ENCODE measurements at places on chromosomes 6 and 20. TPM values are rescaled to one million over a fixed set of nuclear protein-coding genes. Genes with fewer than 3 reads are reported as not detected.

GRCh38 chr6:46290421-46291274, 119.9 kb upstream of the ENPP5 start:
- DNase-seq, result no peak

DNA sequence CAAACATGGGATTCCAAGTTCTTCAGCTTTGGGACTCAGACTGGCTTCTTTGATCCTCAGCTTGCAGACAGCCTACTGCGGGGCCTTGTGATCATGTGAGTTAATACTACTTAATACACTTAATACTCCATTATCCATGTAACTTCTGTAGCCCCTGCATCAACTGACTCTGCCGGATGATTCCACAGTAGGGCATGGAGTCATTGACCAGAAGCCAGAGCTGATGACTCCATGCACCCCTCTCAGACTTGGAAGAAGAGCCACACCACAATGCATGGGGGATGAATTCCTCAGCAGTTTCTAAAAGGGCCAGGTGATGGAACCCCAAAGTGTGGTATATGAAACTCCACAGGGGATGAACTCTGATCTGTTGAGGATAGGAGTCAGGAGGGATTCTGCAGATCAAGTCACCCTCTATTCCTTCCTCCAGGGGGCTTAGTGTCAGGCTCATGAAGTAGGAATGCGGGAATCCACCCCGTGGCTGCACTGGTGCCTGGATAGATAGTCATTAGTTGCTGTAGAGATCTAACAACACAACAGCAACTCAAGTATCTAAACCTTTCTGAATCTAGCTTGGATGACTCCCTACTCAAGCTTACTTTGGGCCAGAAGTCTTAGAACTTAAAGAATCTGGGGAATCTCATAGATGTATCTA, 70.2 kb downstream of the GPR6 start:
- no peak for DNase-seq

DNA sequence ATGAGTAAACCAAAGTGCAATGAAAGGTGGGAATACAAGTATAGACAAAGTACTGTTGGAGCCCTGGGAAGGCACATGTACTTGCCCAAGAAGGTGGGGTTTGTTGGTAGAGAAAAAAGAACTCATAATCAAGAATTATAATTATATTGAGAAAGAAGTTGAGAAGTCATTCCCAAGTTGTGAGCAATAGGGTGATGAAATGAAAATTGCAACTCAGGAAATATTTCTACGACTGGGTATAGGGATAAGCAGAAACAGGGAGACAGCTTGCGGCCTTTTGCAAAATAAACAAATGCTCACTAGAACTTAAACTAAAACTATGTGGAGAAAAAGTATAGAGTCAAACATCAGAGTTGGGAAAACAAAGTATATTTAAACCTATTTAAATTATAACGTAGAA, 250.7 kb upstream of the FAM83B start:
- no peak for DNase-seq

- DNase-seq, result no peak
Measured at GRCh38 chr20:41408156-41408794, 41.7 kb upstream of the EMILIN3 start.

GRCh38 chr6:14816116-14816859, 429.6 kb upstream of the JARID2 start:
- DNase-seq, result no peak

DNA sequence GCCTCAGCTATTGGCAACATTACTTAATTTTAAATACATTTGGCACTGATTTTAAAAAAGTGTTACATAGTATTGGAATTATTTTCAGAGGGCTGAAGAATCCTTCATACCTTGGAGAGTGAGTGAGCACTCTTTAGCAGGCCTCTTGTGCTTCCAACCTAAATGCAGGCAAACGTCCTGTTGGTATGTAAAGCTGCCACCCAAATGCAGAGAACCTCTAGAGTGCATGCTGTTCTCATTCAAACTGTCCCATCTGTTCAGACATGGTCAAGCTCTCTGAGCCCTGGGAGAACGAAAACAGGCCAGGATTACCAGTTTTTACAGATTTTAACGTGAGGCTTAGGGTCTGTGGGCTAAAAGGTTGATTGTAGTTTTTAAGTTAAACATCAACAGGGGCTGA, 378.0 kb upstream of the FLRT3 start:
- no peak for DNase-seq

- no peak for DNase-seq
Measured at GRCh38 chr20:25297141-25297905, 49.4 kb downstream of the PYGB start.

- no peak for DNase-seq
Measured at GRCh38 chr6:45951321-45952167, 64.1 kb downstream of the CLIC5 start.

- no peak for DNase-seq
Measured at GRCh38 chr20:21228511-21228910, 74.6 kb upstream of the XRN2 start.

DNA sequence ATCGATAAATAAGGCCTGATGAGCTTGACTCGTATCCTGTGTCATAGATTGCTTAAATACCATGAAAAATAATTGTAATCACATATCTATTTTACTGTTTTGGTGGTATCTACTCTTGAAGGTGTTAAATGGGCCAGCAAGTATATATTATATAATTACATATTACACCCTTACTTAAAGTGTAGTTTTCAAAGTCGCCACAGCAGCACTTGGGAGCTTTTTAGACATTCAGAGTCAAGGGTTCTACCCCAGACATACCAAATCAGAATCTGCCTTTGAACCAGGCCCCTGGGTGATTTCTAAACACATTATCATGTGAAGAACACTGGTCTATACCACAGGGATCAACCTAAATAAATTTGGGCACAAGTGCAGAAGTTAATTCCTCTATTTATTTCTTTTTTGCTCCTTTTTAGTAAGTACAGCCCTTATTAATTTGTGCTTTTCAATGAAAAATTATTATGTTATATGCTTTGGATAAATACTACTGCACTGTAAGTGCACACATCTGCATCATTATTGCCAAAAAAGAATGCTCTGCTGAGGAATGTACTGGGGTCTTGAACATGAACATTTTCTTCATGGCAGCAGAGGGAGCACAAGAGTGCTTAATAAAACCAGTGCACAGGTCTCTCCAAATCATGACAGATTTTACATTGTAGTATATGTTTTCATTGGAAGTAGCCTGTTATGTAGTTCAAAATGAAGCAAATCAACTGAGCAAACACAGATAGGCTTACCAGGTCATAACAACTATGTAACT, 3.1 kb upstream of the ATXN1 start:
- DNase-seq, result no peak

DNA sequence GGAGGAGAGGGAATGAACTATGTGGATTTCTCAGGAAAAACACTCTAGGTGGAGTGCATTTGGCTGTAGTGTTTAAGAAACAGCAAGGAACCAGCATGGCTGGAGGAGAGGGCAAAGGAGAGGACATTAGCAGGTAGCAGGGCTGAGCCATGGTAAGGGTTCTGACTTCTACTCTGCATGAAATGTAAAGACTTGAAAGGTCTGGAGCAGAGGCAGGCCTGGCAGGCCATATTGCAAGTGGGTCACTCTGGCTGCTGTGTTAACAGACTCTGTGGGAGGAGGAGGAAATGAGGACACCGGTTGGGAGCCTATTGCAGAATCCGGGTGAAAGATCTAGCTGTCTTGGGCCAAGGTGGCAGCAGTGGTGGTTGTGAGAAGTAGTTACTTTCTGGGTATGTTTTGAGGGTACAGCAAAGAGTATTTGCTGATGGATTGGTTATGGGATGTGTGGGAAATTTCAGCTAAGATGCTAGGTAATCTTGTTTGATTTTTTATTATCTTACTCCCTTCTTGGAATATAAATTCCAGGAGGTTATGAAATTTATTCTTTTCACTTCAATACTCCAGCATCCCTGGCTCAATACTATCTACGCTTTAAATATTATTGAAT, 115.9 kb upstream of the BCLAF1 start:
- DNase-seq, result no peak

DNA sequence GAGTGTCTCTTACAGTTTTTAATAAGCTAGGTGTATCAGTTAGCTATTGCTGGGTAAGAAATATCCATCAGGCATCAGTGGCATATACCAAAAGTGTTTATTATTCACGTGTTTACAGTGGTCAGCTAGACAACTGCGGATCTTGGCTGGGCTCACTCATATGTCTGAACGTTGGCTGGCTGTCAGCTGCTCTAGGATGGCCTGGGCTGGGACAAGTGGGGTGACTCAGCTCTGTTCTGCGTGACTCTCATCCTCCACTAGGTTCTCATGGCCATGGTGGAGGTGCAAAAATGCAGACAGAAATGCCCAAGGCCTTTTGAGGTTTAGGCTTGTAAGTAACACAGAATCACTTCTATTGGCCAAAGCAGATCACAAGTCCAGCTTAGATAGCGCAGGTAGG, 22.0 kb downstream of the ZNF341 start:
- DNase-seq, result no peak

GRCh38 chr6:149114167-149114566, 203.3 kb upstream of the TAB2 start:
- no peak for DNase-seq

DNA sequence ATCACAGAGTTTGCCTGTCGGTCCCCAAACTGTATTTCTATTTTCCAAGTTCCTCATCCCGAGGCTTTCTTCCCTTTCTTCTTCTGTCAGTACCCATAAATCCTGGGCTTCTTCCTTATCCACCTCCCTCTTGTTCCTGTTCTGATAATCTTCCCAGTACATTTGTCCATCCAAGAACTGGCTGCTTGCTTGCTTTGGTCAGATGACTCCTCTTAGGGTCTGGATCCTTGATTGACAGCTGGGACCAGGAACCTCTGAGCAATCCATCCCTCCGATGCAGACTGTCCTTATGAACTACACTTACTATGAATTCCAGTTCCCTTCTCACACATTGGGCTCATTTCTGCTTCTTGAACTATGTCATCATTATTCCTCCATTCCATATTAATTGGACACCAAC, 275.3 kb upstream of the CITED2 start:
- DNase-seq, result no peak

DNA sequence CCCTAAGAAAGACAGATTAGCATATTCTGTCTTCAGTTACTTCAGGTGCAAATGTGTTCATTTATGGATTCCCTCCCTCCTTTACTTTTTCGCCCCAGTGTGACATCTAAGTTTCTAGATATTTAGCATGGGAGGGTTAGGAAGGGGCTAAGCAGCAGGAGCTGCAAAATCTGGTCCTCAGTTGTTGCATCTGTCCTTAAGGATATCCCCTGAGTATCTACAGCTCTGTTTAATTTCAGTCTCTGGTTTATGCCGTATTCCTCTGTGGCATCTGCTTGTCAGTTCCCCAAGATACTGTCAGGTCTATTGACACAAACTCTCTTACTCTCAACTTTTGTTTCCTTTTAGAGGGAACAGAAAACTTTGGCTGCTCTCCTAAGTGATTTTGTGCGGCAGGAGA, 754.6 kb upstream of the MAP3K7 start:
- DNase-seq, result no peak

- DNase-seq, result no peak
Measured at GRCh38 chr6:89826029-89826528, 3.6 kb upstream of the CASP8AP2 start.

Gene RSPO3
- total RNA-seq, result 44.1 TPM

Gene KIAA1755
- 0.94 TPM for total RNA-seq

Gene TRIM31
- not detected for total RNA-seq

Gene CD24
- 1,048 TPM for total RNA-seq

Gene RHAG
- not detected for total RNA-seq

Gene BMP7
- total RNA-seq, result 8.7 TPM

Gene BCAS4
- 9.8 TPM for total RNA-seq

All from occipital lobe (tissue), 3 donors.